ENCODE measurements at places on chromosomes 16 and 17. TPM values are rescaled to one million over a fixed set of nuclear protein-coding genes. Genes with fewer than 3 reads are reported as not detected.

DNA sequence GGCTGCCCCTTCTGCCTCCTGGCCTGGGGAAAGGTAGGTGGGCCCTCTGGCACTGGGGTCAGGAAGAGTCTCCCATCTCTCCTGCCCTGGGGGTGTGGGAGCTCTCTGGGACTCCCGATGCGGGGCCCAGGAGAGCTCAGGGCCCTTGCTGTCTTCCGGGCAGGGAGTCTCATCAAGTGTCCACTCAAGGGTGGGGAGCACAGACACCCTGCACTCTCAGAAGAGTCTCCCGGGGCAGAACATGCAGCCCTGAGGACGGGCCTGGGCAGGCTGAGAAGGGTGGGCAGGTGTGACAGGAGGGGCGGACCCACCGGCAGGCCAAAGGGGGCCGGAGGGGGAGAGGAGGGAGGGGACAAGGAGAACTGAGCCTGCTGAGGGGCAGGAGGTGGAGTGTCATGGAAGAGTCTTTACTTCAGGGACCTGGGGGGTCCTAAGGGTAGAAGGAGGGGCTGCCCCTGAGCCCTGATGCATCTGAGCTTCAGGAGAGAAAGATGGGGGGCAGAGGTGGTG lies 8.4 kb upstream of the PKMYT1 start:
- no peak for DNase-seq

Gene TMEM238L
- not detected for total RNA-seq

GRCh38 chr16:81626181-81626674 lies 152.9 kb upstream of the PLCG2 start:
- no peak for DNase-seq

DNA sequence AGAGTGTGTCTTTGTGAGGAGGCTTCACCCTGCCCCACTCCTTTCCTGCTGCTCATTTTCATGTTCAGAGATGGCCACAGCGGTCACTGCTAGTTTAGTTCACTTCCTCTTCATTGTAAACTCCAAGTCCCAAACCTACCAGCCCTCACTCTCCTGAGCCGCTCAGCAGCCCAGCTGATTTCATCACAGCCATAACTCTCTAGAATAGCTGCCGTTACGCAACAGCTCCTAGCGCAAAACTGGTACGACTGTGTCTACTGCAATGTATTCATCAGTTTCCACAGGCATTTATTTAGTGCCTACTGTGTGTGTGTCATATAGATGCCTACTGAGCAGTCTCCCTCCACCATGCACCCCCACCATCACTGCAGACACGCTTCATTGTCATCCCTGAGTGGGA lies 233.5 kb upstream of the RPL38 start:
- DNase-seq = no peak

GRCh38 chr17:61144617-61145564 lies 254.8 kb upstream of the TBX2 start:
- DNase-seq = no peak

- DNase-seq = no peak
Measured at GRCh38 chr17:4806456-4806776, 536 bp upstream of the PLD2 start.

GRCh38 chr17:83178533-83179304 lies 99.3 kb downstream of the METRNL start:
- DNase-seq = no peak

Gene PRR29
- 0.78 TPM for total RNA-seq

DNA sequence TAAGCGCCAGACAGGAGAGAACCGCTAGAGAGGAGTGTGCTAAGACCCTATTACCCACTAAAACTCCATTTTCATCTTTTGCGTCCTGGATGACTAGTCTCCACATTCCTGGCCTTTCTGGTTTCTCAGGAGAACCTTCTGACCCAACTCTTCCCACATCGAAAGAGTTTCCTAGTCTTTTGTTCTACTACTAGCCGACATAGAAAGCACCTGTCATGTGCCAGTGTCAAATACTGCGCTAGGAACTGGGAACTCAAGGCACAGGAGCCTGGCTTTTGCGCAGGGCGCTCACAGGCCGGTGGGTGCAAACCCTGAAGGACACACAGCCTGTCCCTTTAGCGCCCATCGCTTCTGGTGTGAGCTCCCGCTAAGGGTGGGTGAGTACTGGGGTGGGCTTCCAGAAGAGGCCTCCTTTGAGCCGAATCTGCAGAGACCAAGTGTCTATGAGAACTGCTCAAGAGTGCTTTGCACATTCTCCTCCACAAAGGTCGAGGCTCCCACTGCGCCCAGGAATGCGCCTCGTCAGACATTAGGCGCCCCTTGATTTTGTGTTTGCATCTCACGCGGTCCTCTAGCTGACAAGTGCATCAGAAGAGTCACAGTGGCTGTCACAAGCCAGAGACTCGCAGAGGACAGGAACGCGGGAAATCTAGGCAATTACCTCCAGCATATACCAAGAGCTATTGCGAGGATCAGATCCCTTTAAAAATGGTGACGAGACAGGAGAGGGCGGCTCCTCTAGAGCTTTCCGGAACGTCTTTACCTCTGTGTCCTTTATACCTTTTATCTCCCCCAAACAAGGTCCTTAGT lies 2.0 kb upstream of the PSMB3 start:
- no peak for DNase-seq

Data from occipital lobe (tissue), 3 donors.